ENCODE measurements at places on chromosomes 3 and 15. TPM values are rescaled to one million over a fixed set of nuclear protein-coding genes. Genes with fewer than 3 reads are reported as not detected.

ZBTB20 gene
- total RNA-seq, result 12.6 TPM

GPR27 gene
- not detected for total RNA-seq

MESP2 gene
- total RNA-seq, result 0.57 TPM

KLHL40 gene
- total RNA-seq, result not detected

KY gene
- total RNA-seq, result 0.28 TPM

UBAP1L gene
- 0.71 TPM for total RNA-seq

RNU6-1 gene
- total RNA-seq, result not detected

LAMB2 gene
- total RNA-seq, result 458 TPM

CLDN18 gene
- not detected for total RNA-seq

CX3CR1 gene
- not detected for total RNA-seq

RPL22L1 gene
- 90.0 TPM for total RNA-seq

GXYLT2 gene
- 34.8 TPM for total RNA-seq

ROPN1 gene
- not detected for total RNA-seq

CPN2 gene
- not detected for total RNA-seq

VILL gene
- 6.7 TPM for total RNA-seq

USP50 gene
- 0.28 TPM for total RNA-seq

IL5RA gene
- total RNA-seq, result not detected

HDDC3 gene
- 10.0 TPM for total RNA-seq

SLC12A8 gene
- 79.0 TPM for total RNA-seq

ZNF502 gene
- 3.4 TPM for total RNA-seq
